Foreskin fibroblast (primary cell): ENCODE measurements at places on chromosomes 5 and 9.

- no peak for DNase-seq
Measured at GRCh38 chr5:140207250-140207964, 32.4 kb downstream of the CYSTM1 start.

DNA sequence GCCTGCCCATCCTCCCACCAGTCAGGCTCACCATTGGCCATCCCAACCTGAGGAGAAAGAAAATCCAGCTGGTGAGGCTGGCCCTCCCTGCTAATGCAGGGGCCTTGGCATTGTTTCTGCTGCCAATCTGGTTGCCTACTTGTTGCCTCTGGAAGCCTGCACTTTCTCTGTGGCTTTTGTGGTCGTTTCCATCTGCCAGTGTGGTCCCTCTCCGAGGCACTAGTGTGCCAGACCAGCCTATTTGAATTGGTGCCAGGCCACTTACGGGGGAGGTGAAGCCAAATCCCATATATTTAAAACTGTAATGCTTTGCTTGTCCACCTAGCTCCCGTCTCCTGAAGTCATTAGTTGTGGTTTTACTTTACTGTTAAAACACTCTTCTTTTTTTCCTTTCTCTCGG is 213.4 kb upstream of the ADAMTSL1 start:
- no peak for DNase-seq

DNA sequence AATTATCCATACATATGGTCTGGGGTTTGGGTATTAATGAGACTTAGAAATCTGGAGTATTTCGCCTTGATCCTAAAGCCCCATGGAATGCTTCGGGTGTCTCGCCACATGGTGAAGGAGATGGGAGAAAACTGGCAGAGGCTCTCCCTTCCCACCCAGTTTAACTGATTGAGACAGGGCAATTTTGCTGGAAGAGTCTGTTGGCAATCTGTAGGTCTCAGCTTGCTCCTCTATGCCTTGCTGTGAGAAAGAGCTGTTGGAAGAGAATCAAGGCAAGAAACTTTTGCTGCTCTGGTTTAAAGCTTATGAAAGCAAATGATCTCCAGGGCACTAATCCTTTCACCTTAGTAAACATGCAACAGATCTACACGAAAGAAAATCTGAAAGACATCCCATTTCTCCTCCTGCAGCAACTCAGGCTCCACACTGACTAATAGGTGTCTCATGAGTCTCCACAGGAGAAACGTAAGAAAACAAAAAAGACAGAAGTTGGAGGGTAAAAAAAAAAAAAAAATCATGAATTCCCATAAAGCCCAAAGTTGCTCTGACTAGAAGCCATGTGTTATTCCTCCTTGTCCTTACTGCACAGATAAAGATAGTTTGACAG is 369.9 kb downstream of the EFNA5 start:
- DNase-seq, result peak; percentile 23

DNA sequence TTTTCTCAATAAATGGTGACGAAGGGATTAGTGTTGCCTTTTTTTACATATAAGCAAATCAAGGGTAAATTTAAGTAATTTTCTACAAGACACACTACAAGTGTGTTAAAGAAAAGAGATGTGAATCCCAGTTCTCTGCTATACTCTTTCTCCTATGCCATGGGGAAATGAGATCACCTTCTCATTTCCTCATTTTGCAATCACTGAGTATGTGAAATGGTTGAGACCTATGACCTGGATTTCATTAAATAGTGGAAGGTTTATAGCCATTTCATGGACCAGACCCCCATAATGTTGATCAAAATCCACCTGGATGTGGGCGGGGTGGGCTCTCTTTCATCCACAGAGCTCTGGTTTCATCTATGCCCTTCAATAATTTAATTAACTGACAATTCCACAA is 66.9 kb upstream of the SLIT3 start:
- DNase-seq, result peak; percentile 70

DNA sequence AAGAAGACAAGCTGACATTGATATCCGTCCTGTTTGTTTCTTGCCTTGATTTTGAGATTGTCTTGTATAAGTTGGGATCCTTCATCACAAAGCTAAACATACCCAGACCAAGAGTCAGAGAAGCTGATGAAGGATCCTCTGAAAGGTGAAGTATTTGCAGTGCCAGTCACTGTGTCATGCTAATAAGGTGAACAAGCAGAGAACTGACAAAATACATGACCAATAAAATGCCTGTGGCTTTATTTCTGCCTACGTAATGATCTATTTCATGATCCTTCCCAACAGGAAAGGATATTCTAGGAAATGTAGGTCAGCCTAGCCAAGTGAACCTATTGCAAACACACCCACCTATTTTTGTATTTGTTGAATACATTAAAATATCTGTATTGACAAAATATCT is 351.3 kb upstream of the CDH9 start:
- no peak for DNase-seq

DNA sequence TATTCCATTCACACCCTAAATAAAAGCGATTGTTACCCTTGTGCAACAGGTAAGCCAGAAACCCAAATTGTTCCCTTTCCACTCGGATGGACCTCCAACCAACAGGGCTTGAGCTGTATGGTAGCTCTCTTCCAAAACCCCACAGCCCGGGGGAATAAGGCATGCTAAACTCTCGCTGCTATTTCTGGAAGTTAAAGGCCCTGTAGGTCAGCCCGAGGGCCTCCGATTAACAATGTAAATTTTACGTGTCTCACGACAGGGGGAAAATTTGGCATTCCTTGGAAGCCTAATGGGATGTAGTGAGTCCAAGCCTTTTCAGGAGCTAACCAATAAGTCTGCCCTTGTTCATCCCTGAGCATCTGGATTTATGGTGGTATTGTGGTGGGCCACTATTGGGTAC is 26.0 kb downstream of the CNOT8 start:
- DNase-seq, result no peak

DNA sequence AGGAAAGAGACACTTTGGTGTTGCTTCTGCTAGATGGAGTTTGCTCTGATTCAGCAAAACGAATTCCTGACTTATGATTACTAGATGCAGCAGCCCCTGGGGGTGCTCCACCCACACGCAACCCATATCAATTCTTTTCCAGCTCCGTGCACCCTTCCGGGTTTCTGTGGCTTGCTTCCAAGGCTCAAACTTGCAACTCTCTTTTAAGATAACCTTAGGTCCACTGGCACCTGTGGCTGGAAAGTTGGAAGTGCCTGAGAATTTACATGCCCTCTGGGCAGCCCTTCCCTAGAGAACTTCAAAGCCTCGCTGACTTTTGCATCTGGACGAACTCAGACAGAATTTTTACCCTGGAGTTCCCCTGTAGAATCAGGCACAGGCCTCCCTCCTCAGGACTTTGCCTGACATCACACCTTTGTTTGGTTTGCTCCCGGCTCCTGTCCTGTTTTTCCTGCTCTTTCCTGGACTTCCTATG is 224.9 kb downstream of the SNX18 start:
- DNase-seq, result no peak

GRCh38 chr5:74976651-74977050 is 75.7 kb downstream of the GCNT4 start:
- no peak for DNase-seq

- no peak for DNase-seq
Measured at GRCh38 chr9:13688990-13689600, 409.6 kb upstream of the MPDZ start.

- no peak for DNase-seq
Measured at GRCh38 chr9:136672431-136673087, 9.8 kb downstream of the EGFL7 start.

GRCh38 chr5:146626936-146627335 is 110.9 kb upstream of the GPR151 start:
- DNase-seq, result no peak

DNA sequence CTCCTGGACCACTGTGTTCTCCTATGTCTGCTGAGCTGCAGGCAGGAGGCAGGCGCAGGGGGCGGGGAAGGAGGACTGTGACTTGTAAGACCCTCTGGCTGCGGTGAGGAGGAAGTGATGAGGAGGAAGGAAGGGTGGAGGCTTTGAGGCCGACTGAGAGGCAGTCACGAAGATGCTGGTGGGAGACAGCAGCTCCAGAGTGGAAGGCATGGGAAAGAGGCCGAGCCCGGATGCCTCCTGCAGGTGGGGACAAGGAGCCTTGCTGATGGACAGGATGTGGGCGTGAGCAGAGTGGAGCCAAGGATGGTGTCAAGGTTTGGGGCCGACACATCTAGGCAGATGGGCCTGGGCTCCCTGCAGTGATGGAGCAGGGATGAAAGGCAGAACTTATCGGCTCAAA is 74.3 kb upstream of the ICE1 start:
- no peak for DNase-seq

- peak; percentile 91 for DNase-seq
Measured at GRCh38 chr9:34591248-34591916, 1.9 kb upstream of the CNTFR start.

DNA sequence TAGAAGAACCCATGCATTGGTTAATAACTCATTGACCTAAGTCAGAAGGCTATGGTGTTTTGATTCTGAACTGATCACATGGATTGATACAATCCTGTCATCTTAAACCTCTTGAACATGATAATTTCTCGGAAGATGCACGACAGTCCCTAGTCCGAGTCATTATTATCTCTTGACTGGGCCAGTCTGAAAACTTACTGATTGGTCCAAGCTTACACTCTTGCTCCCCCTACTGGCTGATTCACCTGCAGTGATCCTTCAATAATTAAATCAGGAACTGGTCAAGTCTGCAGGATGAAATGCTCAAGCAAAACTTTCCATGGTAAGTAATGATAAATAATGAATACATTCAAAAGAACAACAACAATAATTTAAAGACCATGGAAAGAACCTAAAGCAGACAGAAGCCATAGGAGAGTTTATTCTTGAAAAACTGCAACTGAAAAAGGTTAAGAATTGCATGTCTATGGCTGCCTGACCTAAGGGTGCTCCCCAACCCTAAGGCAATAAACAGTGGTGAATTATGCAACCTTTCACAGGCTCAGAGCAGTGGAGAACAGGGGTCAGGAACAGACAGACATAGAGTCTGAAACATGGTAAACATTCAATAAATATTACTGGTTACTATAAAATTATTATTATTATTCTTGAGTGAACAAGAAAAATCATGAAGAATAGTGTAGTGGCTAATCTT is 79.3 kb downstream of the BRINP1 start:
- DNase-seq, result no peak

DNA sequence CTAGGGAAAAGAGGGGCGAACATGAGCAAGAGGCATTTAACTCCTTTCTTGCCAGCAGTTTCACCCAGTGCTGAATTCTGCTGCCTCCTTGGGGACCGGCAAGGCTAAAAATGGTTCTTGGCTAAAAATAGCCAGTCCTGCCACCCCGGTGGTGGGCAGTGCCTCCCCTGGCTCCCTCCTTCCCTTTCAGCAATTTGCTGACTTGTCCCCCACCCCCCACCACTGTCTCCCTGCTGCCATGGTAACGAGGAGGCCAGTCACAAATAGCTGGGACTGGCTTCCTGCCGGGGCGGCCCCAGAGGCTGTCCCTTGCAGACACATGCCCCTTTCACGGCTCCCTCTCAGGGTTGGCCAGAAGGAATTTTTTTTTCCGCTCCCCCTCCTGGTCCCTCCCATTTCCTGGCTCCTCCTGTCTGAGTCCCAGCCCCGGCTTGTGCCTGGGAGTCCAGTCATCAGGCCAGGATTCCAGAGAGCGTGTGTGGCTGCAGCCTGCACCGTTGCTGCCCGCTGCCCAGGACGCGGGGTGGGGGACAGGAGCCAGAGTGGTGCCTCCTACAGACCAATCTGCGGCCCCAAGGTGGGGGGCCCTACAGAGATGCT is 130.3 kb downstream of the RGS3 start:
- DNase-seq, result peak; percentile 99

- DNase-seq, result no peak
Measured at GRCh38 chr9:97854696-97855485, 1.9 kb downstream of the FOXE1 start.

- no peak for DNase-seq
Measured at GRCh38 chr5:110631236-110631635, 95.2 kb downstream of the TMEM232 start.

DNA sequence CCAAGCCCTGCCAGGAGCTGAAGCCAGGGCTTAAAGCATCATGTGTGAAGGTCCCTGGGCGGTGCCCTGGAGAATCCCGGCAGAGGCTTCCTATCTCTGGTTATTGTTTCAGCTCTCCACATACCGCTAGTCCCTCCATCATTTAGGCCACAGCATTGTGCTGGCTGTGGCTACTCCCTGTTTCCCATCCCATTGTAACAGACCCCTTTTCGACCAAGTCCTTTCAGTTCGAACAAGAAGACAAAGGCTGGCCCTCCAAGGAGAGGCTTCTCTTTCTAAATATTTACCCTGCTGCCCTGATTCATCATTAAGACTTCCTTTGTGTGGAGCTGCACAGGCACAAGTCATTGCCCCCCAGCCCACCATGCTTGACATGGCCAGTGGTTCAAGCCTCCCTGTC is 41.6 kb downstream of the NEUROG1 start:
- no peak for DNase-seq

- DNase-seq, result no peak
Measured at GRCh38 chr5:53479045-53479589, 1.3 kb upstream of the FST start.

DNA sequence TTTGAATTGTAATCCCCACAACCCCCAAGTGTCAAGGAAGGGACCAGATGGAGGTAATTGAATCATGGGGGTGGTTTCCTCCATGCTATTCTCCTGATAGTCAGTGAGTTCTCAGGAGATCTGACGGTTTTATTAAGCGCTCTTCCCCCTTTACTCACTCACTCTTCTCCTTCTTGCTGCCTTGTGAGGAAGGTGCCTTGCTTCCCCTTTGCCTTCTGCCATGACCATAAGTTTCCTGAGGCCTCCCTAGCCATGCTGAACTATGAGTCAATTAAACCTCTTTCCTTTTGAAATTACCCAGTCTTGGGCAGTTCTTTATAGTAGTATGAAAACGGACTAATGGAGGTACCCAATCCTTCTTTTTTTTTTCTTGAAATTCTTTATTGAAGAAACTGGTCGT is 2.2 kb upstream of the CEP120 start:
- no peak for DNase-seq

DNA sequence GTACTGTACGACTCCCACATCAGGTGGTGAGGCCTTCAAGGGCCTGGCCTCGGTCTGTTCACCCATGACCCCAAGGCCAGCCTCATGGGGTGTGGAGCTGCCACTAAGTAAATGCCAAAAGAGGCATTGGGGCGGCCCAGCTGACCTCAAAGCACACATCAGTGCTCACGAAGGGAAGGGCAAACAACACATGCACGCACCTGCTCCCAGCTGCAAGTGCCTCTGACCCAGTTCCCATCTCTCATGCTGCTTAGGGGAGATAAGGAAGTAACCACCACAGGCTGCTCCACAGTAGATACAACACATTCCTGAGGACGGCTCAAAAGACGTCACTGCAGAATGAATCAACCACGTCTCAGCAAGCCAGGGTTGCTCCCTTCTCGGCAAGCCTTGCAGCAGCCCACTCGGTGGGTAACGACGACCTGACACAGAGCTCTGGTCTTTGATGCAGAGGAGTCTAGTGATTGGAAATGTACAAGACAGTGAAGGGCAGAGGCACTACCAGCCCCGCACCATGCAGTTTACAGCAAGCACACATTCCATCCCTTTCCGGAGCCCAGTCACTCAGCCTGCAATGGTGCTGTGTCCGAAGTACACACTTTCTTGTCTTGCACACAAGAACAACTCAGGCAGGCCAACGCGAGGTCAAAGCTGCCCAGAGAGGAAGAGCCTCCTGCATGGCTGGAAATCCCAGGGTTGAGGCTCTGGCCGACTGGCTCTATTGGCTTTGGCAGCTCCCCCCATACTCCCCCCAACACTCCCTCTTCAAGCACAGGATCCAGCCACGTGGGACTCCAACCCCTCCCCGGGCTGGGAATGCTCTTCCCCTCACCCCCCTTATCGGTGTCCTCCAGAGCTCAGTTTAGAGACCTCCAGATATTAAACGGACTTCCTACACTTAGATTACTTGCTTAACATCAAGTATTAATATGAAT is 31.8 kb downstream of the FABP6 start:
- no peak for DNase-seq

- no peak for DNase-seq
Measured at GRCh38 chr5:105735704-105736103, 1935.0 kb downstream of the EFNA5 start.
